NCI-H1694 (cell line): ENCODE measurements at places on chromosomes 3 and 15.
A peak's percentile ranks its signal among the peaks of the same experiment; 100 is the strongest.

GRCh38 chr15:66186049-66186825 lies 67.3 kb downstream of the MEGF11 start:
- DNase-seq: no peak

- DNase-seq: no peak
These were observed 23.7 kb downstream of the SRPRB start for GRCh38 chr3:133829310-133829707.

GRCh38 chr3:189516039-189516438 lies 115.2 kb upstream of the TP63 start:
- DNase-seq: no peak

GRCh38 chr3:138684396-138684795 lies 75.8 kb downstream of the FAIM start:
- no peak for DNase-seq

- no peak for DNase-seq
These were observed 9.1 kb upstream of the PDCD6IP start for GRCh38 chr3:33789183-33789954.

- no peak for DNase-seq
These were observed 295.4 kb upstream of the RORA start for GRCh38 chr15:61524545-61524944.

GRCh38 chr15:47839233-47839825 lies 122.0 kb downstream of the SEMA6D start:
- peak; percentile 5 for DNase-seq

GRCh38 chr3:151446002-151446340 lies 14.9 kb downstream of the IGSF10 start:
- DNase-seq: no peak

DNA sequence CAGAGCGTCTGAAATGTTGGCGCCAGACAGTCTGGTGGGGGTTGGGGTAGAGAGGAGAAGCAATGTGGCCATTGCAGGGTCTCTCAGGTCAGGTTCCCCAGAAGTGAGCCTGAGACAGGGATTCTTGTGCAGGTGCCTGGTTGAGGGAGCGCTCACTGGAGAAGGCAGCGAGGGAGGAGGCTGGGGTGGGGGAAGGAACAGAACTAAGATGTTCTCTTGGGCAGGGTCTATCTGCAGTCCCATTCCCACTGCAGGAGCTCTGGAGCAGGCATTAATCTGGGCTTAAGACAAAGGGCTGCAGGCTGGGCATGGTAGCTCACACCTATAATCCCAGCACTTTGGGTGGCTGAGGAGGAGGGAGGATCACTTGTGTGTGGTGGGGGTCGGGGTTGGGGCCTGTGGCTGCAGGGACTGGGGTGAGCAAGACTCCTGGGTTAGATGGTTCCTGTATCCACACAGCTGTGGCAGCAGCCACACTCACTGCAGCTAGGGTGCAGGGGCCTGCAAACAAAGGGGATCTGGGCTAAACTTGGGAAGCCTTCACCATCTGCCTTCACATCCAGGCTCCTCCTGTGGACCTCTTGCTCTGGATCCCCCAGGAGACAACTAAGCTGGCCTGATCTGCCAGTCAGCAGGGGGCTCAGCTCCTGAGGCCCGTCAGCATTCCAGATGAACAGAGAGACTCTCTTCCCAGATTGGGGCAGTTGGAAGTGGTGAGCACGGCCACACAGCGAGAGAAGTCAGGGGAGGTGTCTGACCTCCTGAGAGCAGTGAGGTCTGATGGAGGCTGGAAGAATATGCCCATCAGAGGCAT lies 172.5 kb downstream of the ABHD5 start:
- DNase-seq: no peak

DNA sequence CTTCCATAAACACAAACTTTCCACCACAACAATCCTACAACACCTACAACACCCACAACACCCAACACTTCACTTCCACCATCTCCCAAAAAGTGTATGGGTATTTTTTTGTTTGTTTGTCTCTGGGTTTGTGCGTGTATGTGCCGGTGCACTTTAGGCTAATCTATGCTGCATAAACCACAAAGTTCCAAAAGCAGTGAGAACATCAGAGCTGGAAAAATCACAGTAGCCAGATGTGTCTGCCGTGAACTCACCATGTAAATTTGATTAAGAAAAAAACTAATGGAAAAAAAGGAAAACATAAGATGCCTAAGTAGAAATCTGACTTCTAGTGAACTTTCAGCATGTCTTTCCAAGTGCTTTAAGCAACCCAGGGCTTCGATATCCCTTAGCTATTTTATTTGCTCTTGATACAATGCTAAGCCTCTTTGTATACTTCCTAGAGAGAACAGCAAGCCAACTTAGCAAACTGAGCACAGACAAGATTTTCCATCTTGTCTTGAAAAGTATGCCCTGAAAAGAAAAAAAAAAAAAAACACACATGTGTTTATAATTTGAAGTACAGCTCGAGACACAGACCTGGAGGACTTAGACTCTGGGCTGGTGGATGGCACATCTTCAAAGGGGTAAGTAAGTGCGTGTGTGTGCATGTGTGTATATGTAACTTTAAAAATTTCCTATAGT lies 91.4 kb downstream of the WWTR1 start:
- DNase-seq: no peak

GRCh38 chr15:58398071-58398470 lies 33.7 kb upstream of the LIPC start:
- DNase-seq: no peak

DNA sequence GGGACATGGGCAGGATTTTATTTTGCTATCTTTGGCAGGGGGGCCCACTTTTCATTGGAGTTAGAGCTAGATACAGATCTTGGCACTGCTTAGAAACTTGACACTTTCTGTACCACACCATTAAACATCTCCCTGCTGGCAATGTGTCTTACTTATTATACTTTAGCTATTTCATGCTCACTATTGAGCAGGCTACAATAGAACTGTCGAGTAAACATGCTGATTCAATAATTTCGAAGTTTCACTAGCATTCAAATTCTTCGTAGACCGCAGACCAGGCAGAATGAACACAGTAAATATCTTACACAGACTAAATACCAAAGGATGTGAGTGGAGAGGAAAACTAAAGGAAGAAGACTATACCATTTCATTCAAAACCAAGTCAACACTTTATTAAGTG lies 180.8 kb downstream of the UNC13C start:
- no peak for DNase-seq

DNA sequence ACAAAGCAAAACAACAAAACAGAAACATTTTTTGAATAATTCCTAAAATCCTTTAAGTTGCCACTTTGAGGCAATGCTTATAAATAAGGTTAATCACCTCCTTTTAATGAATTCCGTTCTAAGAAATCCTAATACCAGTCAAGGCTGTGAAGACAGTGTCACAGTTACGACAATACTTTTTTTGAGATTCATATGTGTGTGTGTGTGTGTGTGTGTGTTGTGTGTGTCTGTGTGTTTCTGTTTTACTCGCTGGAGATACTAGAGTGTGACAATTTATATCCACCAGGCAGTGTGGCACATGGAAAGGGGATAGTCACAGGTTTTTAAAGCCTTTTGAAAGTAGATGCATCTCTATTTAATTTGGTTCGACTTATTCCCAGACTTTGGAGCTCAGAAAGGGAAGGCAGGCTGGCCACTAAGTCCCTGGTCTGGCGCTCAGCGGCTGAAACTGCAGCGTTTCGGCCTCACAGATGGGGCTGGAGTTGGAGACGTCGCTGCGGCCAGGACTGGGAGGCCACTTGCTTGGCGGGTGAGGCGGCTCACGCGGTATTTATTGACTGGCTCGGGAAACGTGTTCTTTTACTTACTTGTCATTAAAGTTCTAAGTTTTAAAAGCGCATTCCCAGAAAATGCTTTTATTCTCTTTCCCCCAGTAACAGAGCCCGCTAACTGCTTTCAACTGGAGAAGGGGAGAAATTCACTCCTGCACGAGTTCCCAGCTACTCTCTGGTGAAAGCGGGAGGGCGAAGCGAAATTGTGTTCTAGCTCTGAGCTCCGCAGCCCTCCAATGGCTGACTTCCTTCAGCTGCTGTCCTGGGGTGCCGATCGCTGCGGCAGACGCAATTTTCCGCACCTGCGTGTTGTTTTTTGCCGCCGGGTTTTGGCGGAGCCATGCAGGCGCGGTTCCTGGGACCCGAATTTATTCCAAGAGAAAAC lies 13.7 kb downstream of the ZIC1 start:
- no peak for DNase-seq

- DNase-seq: no peak
These were observed 781 bp upstream of the IP6K1 start for GRCh38 chr3:49787182-49787464.

DNA sequence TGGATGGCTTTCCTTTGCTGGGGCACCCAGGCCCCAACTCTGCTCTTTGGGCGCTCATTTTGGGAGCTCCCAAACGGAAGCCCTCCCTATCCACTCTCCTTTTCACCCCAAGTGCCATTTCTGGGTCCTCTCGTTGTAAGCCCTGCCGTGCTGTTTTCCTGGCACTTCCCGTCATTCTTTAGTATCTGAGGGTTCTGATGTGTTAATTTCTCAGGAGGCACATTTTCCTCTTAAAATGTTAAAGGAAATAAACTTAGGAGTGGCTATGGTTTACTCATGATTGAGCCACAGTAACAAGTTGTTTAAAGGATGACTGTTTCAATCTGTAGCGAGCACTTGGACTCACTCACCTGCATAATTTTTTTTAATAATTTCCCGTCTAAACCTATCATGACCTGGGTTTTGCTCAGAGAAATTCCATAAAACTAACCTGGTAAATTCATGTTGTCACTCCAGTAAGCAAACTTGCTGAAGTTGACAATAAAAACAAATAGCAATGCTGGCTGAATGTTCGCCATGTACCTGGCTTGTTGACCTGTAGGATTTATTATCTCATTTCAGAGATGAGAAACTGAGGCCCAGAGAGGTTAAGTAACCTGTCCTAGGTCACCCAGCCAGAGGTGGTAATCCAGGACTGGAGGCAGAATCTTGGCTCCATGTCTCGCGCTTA lies 10.6 kb downstream of the ALDH1A3 start:
- DNase-seq: no peak

DNA sequence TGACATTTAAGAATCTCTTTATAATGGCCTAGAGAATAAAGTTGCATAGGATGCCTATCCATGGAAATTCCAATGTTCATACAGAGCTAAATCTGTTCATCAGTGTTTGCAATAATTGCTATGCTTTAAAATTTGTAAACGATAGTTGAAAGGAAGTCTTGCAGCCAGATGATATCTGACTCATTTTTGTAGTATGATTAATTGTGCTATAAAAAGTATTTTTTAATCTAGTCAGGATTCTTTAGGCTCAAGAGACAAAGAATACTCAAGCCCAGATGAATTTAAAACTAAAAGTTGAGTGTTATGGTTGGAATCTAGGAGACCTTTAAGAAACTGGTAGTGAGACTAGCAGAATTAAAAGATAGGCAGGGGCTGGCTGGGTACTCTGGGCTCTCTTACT lies 50.5 kb downstream of the SUCNR1 start:
- DNase-seq: no peak

DNA sequence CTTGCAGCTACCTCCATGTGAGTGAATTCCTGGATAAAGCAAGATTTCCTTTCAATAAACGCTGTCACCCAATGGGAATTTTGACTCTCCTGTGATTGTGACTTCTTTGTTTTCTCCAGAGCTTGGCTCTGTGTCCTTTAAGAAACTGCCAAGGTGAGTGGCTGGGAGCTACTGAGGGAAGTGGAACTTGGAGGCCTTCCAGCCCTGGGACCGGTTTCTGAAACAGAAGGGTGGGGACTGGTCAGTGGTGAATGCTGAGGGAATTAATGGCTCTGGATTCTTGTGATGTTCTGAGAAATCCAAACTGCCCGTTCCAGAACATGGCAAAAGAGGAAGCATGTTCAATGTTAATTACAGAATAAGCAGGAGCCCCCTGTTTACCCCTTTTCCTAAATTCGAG lies 41.1 kb upstream of the MYZAP start:
- DNase-seq: no peak

DNA sequence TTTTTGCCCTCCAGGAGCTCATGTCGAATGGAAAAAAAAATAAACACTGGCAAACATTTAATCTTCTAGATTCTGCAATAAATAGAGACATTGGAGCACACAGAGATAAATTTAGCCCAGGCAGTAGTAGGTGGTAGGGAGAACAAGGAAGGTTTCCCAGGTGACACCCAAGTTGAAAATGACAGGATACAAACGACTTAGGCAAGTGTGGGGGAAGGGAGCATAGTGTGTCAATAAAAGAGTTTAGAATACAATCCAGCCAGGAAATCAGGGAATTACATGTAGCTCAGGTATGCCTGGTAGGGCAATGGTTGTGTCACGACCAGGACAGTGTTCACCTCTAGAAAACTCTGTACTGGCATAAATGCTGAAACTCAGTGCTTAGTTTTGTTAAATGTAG lies 364.6 kb upstream of the AGTR1 start:
- no peak for DNase-seq

DNA sequence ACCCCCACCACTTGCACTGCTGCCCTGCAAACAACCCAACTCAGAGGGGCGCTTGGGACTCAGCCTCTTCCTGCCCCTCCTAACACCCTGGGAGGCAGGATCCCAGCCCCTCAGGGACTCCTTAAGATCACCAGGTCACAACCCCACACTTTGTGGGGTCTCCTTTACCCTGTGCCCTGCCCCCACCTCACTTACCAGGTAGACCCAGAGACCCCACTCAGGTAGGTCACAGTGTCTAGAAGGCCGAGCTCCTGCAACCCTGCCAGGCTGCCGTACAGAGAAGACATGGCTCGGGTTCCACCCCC lies 9.1 kb downstream of the PLA2G4F start:
- no peak for DNase-seq

- no peak for DNase-seq
These were observed 18.1 kb upstream of the BSN start for GRCh38 chr3:49535971-49536874.

DNA sequence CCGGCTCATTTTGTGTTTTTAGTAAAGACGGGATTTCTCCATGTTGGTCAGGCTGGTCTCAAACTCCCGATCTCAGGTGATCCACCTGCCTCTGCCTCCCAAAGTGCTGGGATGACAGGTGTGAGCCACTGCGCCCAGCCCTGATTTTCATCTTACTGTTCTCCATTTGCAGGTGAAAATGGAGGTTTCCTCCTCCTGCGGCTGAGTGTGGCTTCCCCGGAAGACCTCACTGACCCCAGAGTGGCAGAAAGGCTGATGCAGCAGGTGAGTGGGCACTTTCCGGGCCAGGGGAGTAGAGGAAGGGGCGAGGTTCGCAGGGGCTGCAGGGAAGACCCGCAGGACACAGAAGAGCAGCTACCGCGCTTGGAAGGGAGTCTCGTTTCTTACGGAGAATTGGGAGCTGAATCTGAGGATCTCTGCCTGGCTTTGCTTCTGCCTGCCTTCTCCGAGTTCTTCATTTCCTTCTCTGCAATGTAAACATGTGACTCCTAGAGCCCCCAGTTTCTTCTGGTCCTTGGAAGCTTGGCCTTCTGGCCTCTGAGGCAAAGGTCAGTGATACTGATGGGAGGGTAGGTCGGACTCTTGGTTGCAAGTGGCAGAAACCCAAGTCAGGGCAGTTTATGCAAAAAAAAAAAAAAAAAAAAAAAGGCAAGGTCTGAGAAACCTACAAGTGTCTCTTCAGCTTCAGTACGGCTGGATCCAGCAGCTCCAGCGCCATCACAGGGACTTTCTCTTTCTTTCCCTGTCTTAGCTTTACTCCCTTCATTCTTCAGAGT lies 8.9 kb downstream of the MUC20 start:
- DNase-seq: no peak

GRCh38 chr15:27798807-27799206 lies 300.3 kb downstream of the OCA2 start:
- no peak for DNase-seq

- no peak for DNase-seq
These were observed 19.3 kb downstream of the IQSEC1 start for GRCh38 chr3:13053893-13054292.

- DNase-seq: no peak
These were observed 109.3 kb downstream of the GMPS start for GRCh38 chr3:155979746-155980145.

GRCh38 chr15:80560601-80561400 lies 134.3 kb upstream of the ABHD17C start:
- DNase-seq: no peak

- no peak for DNase-seq
These were observed 70.8 kb downstream of the EFCAB12 start for GRCh38 chr3:129357616-129358015.
